ENCODE measurements at places on chromosomes 3 and 15.

DNA sequence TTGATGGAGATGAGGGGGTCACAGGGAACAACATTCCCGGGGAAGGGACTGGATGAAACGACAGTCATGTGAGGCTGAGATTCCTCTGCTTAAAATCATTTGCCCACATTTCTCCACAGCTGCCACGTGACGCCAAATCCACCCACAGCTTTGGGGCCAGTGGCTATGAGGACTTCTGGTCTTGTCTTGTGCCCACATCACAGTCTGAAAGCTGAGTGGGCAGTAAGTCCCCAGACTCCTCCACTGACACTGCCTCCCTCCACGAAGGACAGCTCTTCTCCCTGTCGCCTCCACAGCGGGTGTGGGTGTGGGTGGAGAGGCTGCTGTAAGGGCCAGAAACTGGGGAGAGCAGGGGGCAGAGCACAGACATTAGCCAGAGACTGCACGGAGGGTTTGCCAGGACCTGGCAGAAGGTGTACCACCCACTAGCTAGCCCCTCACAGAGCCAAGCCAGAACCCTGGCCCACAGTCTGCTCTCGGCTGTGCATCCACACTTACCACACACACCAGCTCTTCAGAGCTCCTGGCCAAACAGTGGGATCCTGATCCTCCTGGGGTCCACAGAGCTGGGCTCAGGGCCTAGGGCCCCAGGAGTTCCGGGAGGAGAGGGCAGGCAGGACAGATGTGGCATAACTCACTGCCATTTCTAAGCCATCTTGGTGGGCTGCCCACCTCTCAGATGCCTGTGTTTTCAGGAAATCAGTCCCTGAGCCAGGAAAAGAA, 24.2 kb downstream of the RAB6B start:
- DNase-seq = no peak

- no peak for DNase-seq
Observed at GRCh38 chr15:52180196-52180835, 10.9 kb downstream of the GNB5 start.

GRCh38 chr3:131883711-131884407, 151.0 kb downstream of the CPNE4 start:
- DNase-seq = no peak

DNA sequence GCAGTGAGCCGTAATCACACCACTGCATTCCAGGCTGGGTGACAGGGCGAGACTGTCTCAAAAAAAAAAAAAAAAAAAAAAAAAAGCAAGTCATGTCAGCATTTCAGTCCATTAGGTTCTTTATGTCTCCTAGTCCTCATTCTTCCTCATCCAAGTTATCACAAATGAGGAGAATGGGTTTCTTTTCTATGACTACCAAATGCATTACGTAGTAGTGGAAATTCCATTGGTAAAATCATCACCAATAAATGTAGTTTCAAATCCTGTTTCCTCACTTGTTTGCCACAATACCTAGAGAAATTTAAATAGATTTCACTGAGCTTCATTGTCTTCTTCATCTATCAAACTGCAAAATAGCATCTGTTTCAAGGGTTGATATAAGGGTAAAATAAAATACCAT, 317.6 kb upstream of the MME start:
- no peak for DNase-seq

- DNase-seq = no peak
Observed at GRCh38 chr3:149532489-149533180, 58.1 kb downstream of the TM4SF4 start.

DNA sequence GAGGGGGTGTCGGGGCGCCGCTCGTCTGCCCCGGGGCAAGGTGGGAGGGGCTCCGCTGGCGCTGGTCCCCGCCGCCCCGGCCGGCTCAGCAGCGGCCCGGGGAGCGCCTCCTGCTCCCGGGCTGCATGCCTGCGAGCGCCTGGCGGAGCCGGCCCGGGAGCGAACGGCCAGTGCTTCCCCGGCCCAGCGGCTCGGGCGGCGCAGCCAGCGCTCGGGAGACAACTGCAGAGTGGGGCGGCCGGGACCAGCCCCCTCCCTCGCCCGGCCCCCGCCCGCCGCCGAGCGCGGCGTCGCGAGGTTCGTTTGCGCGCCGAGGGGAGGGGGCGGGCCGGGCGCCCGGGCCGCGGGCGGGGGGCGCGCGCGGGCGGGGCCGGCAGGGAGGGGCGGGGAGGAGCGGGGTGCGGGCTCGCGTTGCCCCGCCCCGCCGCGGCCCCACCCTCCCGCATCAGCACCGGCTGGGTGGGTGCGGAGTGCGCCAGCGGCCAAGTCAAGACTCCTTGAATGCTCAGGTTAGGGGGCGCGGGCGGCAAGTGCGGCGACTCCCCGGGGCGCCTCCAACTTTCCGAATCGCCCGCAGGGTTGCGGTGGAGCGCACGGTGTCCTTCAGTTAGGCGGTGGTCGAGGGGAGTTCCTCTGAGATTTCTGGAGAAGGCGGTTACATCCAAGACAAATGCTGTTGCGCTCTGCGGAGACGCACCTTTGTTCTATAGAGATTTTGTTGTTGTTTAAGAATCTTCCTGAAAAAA, at the start of gene RGMA:
Gene RGMA (minus strand): TSS at position 231 of the 746 bp plus-strand sequence. CDS start 279 bp downstream, outside the sequence.
- DNase-seq = peak; percentile 68

- DNase-seq = peak; percentile 16
Observed at GRCh38 chr3:125582707-125583106, 12.6 kb downstream of the OSBPL11 start.

DNA sequence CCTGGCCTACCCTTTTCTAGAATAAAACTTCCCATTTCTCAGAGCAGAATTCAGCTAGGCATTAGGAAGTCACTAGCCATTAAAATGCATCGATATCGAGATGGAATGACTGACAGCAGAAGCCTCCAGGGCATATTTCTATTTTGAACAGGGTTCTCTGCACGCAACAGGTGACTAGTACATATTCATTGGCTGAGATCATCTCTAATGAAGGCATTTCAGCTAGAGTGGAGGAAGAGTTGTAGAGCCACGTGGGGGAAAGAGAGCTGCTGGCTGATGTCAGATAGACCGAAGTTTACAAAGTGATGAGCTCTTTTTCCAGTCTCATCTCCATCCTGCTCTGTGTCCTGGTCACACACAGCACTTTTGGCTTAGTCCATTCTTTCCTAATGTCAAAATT, 7.5 kb downstream of the TMEM40 start:
- DNase-seq = peak; percentile 46

DNA sequence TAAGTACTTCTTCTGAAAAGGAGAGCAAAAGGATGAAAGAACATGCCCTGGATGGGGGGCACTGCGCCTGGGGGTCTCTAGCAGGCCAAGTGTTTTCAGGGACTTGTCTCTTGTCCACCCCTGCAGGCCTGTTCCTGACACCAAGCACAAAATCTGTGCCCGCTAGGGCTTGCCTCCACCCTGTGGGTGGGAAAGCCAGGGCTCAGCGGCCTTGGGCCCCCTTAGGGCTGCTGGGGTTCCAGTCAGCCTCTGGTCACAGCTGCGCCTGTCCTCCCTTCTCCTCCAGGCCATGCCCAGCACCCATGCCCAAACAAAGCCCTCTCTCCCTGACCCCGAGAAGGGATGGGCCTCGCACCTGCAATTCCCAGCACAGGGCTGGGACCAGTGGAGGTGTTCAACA, 71.1 kb upstream of the TRPM1 start:
- no peak for DNase-seq

DNA sequence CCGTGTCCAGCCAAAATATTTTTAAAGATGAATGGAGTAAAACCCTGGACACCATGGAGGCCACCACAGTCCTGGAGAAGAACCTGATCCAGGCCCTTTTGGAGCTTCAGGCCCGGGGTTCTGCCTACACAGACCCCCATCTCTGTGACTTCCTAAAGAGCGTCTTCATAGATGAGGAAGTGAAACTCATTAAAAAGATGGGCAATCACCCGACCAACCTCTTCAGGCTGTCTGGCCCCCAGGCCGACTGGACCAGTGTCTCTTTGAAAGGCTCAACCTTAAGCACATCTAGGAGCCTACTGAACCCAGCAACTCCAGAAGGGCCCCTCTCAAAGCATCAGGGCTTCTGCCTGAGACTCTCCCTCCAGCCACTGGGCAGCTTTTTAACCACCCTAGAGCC, 107.9 kb upstream of the FAM174B start:
- DNase-seq = no peak

DNA sequence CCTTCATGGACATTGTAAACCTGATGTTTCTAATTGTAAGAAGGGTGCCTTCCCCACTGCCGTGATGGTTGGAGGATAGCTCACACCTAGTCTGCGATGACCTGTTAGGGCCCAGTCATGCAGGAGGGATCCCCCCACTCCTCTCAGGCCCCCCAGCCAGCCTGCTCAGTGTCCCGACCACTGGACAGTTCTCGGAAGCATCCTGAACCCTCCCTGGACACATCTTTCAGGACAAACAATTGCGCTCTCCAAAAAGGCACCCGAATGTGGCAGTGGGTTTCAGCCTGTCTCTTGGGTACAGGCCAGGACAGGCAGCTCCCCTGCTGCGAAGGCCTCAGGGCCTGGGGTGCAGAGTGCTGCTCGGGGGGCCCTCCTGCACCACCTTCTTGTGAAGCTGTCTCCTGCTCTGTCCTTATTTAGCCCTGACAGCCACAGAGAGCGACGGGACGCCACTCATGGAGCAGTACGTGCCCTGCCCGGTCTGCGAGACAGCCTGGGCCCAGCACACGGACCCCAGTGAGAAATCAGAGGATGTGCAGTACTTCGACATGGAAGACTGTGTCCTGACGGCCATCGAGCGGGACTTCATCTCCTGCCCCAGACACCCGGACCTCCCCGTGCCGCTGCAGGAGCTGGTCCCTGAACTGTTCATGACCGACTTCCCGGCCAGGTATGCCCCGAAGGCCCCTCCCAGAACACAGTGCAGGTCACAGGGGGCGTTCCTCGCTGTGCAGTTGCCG, 132.3 kb downstream of the LRRK1 start:
- no peak for DNase-seq

GRCh38 chr3:102053375-102053989, 204.2 kb downstream of the NFKBIZ start:
- peak; percentile 78 for DNase-seq

- peak; percentile 84 for DNase-seq
Observed at GRCh38 chr3:127735767-127736693, 63.3 kb downstream of the ABTB1 start.

GRCh38 chr3:123813876-123814275, 70.3 kb downstream of the MYLK start:
- DNase-seq = peak; percentile 61

GRCh38 chr3:159348431-159348830, 546.6 kb downstream of the MFSD1 start:
- no peak for DNase-seq

- DNase-seq = no peak
Observed at GRCh38 chr3:147514366-147515160, 105.4 kb downstream of the ZIC1 start.

- peak; percentile 23 for DNase-seq
Observed at GRCh38 chr3:140343211-140344081, 334.4 kb upstream of the TRIM42 start.

- no peak for DNase-seq
Observed at GRCh38 chr3:23099677-23100076, 103.5 kb upstream of the UBE2E2 start.

- no peak for DNase-seq
Observed at GRCh38 chr3:111734652-111735051, 124.4 kb upstream of the PHLDB2 start.

DNA sequence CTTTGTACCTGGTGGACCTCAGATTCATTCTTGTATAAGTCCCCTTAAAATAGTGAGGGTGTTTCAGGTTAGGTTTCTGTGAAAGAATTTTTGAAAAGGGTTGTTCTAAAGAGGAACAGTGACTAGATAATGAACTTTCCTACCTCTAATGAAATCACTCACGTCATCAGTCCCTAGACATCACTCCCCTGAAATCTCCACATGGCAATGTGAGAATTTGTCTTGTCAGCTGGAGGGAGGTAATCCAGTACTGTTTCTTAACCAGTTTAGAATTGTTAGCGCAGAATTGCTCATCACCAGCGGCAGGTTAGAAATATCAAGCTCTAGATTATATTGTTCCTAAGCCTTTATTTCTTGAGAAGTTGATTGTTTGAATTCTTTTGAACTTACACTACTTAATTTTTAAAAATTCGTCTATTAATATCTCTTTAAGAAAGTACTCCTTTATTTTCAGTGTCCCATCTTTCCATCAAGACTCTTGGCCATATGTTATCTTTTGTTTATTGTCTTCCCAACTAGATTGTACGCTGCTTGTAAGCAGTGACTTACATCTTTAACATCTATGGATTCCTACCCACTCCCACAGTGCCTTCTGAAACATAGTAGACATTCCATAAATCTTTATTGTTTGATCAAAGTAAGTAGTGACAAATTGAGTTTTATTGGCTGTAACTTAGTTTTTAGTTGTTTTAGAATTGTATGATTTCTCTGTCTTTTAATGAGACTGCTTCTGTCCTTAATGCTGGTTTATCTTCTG, 52.8 kb downstream of the RASA2 start:
- no peak for DNase-seq

DNA sequence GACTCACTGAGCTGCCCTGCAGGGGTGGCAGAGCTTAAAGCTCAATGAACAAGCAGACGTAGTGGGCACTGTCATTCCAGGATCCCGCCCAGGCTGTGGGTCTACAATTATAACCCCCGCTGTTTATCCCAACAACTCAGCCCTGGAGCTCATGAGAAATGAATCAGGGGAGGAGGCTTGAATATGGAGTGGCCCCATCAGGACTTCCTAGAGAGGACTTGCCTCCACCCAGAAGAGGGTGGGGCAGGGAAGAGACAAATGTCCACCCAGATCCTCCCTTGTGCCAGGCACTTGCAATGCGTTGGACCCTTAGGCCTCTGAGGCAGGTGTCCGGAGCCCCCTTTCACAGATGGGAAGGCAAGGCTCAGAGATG, 33.0 kb downstream of the SLC6A20 start:
- DNase-seq = no peak

DNA sequence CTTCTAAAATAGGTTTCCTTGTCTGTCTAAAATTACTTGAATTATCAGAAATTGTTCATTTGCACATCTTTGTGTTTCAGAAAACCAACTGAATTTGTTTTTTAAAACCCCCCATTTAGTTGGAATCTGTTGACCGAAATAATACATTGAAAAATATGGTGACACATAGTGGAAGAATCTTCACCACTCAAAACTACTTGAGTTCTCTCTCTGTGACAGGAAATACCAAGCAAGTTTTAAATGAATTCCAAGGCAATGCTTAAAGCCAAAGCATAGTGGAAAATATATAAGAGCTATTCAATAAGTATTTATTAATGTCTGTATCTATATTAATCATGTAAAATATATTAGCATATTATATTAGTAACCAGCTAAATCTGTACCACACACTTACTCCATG, 224.9 kb upstream of the COL8A1 start:
- peak; percentile 74 for DNase-seq

DNA sequence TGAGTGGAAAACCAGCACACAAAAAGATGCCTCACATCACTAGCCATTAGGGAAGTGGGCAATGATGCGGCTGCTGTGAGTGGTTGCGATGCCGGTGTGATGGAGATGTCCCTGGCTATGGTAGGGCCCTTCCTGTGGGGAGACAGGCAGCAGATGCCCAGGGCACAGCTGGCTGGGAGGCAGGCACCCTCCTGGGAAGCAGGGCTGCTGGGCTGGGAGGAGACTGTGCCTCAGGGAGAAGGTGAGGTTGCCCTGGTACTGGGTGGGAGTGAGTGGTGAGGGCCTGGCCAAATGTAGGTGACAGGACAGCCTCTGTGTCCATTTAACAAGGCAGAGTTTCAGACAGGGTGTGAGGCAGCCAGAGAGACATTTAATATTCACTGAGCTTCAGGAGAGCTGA, 335.6 kb downstream of the OCA2 start:
- no peak for DNase-seq

GRCh38 chr3:171995486-171995885, 43.9 kb upstream of the FNDC3B start:
- no peak for DNase-seq

- no peak for DNase-seq
Observed at GRCh38 chr15:68339481-68339880, 61.9 kb downstream of the FEM1B start.

- DNase-seq = peak; percentile 28
Observed at GRCh38 chr3:143124601-143125520, 5.3 kb downstream of the CHST2 start.
